ENCODE measurements at places on chromosomes 7 and 10.

DNA sequence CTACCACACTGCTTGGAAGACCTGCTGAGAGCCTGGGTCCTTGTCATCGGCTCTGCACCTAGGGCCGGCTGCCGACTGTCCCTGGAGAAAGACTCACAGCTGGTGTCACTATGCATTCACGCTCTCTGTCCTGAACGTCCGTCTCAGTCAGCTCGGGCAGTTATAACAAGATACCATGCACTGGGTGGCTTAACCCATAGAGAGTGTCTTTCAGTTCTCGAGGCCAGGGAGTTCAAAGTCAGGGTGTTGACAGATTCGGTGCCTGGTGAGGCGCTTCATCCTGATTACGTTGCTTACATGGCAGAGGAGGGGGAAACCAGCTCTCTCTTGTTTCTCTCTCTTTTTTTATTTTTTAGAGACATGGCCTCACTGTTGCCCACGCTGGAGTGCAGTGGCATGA is 91.1 kb downstream of the SPDYE5 start:
- DNase-seq: no peak

- peak; percentile 51 for DNase-seq
Measured at GRCh38 chr10:43119416-43120115, 18.7 kb upstream of the CSGALNACT2 start.

- no peak for DNase-seq
Measured at GRCh38 chr10:71933651-71934050, 30.5 kb upstream of the CHST3 start.

DNA sequence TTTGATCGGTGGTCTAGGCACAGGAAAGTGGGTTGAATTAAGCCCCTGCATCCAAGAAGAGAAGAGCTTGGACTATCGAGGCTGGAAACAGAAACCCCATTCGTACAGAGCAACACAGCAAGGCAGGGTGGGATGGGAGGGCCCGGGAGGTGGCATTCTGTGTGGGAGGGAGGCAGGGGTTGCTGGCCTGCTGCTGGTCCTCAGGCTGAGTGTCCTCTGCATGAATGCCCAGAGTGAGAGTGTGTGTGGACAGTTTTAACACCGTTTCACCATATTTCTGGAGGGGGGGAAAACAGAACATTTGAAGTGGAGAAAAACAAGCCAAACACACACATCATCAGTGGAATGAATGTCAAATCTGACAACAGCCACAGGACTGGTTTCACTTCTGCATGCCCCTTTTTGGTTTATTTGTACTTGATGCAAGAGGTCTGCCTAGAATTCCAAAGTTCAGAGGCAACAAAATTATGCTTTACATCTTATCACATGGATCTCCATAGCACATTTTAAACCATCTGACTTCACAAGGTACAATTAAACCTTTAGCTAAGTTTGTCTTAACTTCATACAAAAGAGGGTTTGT is 11.1 kb upstream of the ENO4 start:
- DNase-seq: no peak

- DNase-seq: no peak
Measured at GRCh38 chr10:26937371-26937770, 76.6 kb upstream of the ABI1 start.

DNA sequence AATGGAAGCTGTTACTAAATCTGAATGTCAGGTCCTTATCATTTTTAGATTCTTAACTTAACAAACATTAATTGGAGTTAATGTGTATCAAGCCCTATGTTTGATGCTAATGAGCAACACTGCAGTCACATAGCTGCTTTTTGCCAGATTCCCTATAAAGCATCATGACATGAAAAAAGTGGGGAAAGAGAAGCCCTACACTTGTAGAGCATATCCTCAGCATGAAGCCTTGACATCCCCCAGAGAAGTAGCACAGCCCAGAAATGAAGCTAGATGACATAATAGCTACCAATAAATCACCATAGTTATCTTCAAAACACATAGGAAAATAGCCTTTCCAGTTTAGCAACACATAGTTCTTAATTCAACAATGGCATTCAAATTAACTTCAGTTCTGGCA is 49.2 kb upstream of the CDK1 start:
- DNase-seq: no peak

DNA sequence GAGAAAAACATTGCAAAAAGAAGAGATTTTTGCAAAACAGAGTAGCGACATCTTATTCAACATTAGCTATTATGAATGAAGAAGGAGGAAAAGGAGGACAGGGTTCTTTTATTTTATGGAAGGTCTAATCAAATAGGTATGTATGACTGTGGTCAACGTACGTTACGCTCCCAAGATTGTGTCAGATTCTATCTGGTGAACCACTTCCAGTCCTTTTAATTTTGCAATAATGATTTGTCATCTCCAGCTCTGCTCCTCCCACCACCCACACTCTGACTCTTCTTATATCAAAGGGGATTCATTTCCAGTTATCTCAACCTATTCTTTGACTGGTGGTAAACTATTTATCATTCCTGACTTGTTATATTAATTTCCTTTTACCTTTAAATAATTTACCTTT is 259.9 kb downstream of the CACNA2D1 start:
- no peak for DNase-seq

DNA sequence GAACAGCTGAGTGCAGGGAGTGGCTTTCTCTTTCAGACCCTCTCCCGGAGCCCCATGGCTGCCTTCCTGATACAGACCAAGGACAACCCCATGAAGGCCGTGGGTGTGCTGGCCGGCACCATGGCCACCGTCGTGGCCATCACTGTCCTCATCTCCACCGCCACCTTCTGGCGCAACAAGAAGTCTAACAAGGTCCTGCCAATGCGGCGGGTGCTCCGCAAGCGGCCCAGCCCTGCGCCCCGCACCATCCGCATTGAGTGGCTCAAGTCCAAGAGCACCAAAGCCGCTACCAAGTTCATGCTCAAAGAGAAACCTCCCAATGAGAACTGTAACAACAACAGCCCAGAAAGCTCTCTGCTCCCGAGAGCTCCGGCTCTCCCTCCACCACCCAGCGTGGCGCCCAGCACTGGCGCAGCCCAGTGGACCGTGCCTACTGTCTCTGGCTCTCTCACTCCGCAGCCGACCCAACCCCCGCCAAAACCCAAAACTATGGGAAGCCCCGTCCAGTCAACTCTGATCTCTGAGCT is 11.2 kb downstream of the LRIT2 start:
- no peak for DNase-seq

DNA sequence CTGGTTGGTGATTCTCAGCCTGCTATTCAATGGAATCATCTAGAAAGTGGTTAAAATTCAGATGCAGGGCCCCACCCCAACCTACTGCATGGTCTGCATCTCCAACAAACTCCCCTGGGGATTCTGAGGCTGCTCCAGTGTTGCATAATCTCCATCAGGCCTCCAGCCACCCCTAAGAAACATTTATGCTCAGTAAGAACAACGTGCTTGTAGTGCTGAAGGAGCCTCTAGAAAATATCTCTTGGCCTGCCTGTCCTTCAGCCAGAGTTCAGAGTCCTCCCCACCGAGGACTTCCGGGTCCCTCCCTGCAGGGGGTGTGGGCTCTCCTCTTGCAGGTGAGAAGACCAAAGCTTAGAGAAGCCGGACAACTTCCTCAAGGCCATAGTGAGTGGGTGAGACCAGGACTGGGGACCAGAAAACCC is 159.8 kb downstream of the SH3PXD2A start:
- peak; percentile 58 for DNase-seq
